ENCODE measurements at places on chromosomes 5 and 9.

DNA sequence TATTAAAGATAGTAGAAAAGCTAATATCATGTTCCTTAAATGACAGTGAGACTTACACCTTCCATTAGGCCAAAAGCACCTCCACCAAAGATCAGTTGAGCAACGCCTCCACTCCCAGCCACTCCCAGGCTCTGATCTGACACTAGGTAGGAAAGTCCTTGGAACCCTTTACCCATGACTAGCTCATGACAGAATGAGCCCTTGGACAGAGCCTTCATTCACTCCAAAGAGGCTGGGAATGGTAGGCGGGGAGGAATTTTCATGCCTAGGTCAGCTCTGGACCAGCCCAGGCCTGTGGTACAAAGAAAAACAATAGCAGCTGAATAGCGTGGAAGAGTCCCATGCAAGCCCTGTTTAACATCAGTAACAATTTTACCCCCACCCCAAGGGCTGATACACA is 493.7 kb downstream of the NR2F1-AS1 start:
- DNase-seq, result no peak

DNA sequence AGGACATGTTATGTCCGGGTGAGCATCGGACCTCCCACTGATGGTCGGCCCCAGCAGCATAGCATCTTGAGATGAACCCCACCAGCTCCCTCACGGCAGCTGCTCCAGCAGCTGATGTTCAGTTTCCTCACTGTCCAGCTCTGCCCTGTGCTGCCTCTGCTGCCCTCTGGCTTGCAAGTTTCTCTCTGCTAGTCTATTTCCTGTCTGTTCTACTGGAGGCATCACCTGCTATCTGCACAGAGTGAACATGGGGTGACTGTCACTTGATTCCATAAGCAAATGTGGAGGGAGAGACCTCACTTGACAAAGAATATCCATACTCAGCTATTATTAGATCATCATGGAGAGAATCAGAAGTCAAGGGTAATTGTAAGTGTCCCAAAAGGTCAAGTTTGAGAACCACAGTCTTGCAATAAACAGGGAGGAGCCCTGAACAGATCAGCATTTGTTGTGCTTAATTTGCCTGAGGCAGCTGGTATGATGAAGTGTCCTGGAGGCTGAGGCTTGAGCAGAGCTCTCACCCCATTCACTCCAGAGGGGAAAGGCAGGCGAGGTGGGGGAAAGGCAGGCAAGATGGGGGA is 702.8 kb downstream of the SEMA5A start:
- peak; percentile 72 for DNase-seq

DNA sequence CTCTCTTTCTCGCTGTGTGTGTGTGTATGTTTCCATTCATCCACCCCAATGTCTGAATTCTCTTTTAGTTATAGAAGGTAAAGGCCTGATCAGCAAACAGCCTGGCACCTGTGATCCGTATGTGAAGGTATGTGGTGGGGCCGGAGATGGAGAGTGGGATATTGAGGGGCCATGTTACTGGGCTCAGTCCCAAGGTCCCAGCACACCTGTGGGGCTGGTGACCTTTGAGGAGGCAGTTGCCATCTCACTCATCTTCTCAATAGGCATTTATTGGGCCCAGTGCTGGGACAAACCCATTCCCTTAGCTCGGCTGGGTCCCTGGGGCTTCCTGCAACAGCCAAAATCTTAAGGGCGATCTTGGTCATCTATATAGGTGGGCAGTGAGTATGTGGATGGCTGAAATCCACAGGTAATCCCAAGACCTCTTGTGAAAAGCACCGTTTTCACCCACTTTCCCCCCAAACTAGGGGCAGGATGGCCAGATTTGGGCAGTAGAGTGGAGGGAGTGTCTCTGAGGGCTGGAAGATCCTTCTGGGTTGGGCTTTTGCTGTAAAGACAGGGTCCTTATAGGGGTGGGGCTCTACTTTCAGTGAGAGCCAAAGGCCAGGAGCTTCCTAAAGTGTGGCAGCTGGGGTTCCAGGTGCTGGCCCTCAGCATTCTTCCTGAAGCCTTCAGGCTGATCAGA is 19.6 kb downstream of the RGS3 start:
- DNase-seq, result no peak

- no peak for DNase-seq
Measured at GRCh38 chr5:173020643-173021042, 35.5 kb upstream of the CREBRF start.

GRCh38 chr9:122207096-122207495 is 21.7 kb downstream of the LHX6 start:
- DNase-seq, result no peak

- no peak for DNase-seq
Measured at GRCh38 chr5:44727100-44727499, 81.6 kb upstream of the MRPS30 start.

DNA sequence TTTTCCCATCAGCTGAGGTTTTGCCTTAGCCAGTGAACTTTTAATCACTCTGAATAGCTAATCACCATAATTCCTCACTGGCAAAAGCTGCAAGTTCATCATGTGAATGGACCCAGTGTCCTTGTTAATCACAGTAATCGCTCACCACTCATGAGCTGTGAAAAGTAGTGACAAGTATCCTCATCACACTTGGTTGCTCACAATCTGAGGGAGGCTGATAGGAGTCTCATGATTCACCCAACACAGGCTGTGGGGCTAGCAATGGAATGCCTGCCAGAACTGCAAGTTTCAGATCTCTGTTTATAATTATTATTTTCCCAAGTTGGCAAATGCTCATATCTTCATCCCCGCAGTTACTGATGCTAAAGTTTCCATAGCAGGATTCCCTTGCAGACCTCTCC is 467.2 kb downstream of the KIF4B start:
- DNase-seq, result no peak

- no peak for DNase-seq
Measured at GRCh38 chr5:79573983-79574890, 38.0 kb upstream of the TENT2 start.

GRCh38 chr5:67334373-67334772 is 137.8 kb upstream of the CD180 start:
- no peak for DNase-seq

DNA sequence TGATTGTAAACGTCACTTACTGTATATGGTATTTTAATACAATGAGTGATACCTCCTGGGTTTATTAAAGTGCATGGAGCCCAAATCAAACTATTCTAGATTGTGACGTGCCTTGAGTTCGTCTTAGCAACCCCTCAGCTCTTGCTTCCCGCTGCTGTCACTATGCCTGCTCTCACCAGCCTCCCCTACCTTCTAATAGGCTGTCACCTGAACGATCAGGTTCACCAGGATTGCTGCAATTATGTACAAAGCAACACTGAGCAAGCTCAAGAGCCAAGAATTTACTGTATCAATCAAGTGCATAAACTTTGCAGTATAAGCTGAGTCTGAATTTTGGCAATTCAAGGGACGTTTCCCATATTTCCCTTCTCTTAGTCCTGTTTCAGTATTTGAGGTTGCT is 3.0 kb downstream of the LECT2 start:
- no peak for DNase-seq

All from AG08396 (cell line).